Stimulated activated CD8-positive, alpha-beta memory T cell treated with anti-CD3 and anti-CD28 coated beads, Interleukin-4, amount 100 ng/mL, for 1 hour (primary cell): ENCODE measurements at places on chromosomes 5 and 9.

GRCh38 chr9:73402081-73403028 is 250.7 kb downstream of the ANXA1 start:
- DNase-seq: no peak

GRCh38 chr5:109590799-109591198 is 98.9 kb upstream of the MAN2A1 start:
- DNase-seq: no peak

DNA sequence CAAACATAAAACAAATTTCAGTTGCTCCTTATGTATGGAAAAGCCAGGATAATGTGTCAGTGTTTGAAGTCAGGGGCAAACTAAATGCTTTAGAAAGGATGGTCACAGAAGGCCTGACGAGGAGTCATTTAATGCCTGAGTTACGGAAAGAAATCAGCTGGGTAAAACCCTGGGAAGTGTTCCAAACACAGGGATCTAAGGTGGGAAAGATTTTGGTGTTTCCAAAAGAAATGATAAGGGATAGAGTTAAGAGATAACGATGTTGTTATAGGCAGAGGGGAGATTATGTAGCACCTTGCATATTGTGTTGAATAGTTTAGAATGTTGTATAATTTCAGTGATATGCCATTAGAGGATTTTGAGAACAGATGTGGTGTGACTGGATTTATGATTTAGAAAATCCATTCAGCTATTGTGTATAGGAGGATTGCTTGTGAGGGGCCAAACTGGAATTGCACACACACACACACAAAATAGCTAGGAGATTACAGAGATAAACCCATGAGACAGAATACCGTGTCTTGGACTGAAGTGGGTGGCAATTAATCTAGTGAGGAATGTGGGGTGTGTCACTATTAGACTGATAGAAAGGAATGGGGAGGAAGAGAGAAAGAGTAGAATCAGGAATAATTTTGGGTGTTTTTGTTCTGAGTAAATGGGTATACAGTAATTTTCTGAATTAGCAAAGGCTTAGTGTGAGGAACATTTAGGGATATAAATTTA is 274.2 kb upstream of the DAB2 start:
- DNase-seq: no peak

DNA sequence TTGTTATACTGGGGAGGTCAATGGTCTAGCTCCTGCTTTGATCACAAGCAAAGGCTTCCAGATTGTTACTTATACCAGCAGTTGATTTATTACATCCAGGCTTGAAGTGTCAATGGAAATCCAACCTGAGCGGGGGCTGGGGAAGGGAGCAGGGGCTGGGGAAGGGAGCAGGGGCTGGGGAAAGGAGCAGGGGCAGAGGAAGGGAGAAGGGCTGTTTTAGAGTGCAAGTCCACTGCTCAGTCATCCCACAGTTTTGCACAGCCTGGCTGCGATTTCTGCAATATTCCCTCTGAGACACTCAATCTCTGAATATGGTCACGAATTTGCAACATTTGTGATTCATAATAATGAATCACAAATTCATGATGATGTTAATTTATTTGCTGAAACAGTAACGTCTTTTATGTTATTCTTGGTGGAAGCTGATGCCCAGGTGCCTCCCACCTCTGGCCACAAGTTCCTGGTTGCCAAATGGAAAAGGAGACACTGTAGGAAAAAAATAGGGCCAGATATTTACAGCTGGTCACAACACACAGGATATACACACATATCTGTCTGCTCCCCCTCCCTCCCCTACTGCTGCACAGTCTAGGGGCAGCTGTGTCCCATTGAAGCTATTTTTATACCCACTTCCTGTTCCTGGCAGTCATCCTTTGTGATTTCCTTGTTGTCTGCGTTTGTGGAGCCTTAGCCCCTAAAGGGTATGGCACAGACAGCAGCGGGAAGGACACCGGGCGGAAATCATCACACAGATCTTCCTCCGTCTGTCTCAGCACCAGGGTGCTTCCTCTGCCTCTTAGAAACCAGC is 325.1 kb downstream of the GADD45G start:
- no peak for DNase-seq

GRCh38 chr5:149416987-149417710 is 38.1 kb upstream of the IL17B start:
- DNase-seq: no peak

DNA sequence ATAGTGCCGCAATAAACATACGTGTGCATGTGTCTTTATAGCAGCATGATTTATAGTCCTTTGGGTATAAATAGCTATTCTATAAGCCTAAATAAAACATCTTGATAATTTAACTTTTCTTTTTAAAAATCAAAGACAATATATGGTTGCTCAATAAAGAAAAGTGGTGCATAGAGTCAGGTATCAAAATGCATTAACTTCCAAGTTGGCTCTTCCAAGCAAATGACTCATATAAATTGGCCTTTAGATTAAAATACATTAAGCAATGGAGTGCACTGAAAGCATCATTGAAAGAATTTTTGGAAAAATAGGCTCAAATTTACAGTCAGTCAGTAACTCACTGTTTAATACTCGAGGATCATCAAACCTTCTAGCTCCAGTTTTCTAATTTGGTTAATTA is 106.6 kb downstream of the PLCXD3 start:
- DNase-seq: no peak

DNA sequence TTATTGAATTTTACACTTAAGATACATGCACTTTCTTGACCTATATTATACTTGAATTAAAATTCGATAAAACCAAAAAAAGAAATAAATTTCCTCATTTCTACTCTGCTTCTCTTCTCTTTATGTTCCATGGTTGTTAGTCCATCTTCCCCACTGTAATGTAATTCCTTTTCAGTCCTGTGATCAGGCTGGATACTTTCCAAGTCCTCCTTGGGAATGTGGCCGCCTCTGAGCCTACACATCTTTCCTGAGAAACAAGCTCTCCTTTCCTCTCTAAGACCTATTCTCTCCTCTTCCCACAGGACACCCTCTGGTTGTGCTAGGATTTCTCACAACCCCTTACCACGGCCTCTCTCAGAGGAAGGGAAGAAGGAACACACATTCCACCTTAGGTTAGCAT is 285.1 kb downstream of the DNAH5 start:
- DNase-seq: no peak

GRCh38 chr9:121542025-121542424 is 42.4 kb upstream of the GGTA1 start:
- no peak for DNase-seq

DNA sequence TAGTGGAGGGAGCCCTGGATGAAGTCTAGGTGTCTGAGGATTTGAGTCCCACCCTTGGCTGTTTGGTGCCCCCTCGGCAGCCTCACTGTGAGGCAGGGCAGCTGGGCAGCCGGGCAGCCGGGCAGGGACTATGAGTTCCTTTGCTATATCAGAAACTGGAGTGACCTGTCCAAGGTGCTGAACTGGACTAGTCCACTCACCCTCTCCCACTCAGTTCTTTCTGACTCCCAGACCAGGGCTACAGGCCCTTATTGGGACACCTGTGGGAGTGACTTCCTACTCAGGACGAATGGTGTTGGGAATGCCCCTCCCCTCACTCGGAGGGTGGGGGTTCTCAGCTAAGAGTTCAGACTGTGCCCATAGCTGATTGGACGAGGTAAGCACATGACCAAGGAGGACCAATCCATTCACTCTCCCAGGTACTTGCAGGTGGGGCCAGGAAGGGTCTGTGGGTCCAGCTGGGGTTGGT is 34.1 kb upstream of the RAPGEF1 start:
- DNase-seq: no peak

DNA sequence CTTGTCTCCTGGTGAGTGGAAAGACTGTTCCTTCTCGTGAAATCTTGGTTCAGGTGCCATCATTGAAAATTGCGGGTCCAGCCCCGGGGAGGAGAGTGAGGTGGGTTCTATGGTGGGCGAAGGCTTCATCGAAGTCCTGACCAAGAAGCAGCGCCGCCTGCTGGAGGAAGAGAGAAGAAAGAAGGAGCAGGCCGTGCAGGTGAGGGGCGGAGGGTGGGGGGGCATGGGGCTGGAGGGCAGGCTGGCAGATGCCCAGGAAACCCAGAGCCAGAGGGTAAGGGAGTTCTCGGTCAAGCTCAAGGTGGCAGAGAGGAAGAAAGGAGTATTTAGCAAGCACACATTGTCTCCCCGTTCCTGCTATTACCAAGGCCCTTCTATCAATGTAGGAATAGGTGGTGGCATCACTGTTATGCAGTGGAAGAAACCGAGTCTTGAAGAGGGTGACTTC is 24.3 kb upstream of the POMT1 start:
- peak; percentile 38 for DNase-seq

GRCh38 chr5:161548487-161549094 is 2.1 kb upstream of the GABRB2 start:
- no peak for DNase-seq

DNA sequence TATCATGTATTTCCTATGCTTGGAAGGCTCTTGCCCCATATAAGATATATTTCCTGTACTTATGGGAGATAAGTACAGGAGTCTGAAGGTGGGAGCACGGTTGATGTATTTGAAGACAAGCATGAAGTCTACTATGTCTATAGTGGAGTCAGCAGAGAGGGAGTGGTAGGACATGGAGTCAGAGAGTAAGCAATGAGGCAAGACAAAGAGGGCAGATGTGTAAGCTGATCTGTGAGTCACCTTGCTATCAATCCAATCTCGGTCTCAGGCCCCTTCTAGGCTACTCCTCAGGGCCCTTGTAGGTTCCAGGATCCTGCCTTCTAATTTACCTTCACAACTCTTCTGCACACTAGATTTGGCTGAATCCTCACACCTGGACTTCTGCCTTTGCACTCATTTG is 105.5 kb downstream of the MACIR start:
- no peak for DNase-seq

GRCh38 chr5:33894566-33894965 is 2.8 kb upstream of the ADAMTS12 start:
- no peak for DNase-seq

DNA sequence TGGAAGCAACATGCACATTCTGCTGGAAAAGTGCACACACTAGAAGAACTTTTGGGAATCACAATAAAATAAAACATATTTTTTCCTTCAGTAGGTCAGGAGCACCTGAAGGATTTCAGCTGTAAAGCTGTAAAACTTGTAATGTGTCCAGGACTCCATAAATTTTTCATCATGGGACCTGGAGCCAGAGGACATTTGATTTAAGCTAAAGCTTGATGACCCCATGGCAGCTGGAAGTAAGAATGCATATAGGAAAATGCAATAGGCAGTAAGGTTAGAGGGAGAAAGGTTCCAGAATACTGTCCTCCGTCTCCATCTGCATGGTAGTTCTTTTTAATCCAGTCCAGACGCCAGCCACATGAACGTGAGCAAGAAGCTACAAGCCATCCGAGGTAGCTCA is 166.0 kb downstream of the ADAMTSL1 start:
- DNase-seq: no peak

DNA sequence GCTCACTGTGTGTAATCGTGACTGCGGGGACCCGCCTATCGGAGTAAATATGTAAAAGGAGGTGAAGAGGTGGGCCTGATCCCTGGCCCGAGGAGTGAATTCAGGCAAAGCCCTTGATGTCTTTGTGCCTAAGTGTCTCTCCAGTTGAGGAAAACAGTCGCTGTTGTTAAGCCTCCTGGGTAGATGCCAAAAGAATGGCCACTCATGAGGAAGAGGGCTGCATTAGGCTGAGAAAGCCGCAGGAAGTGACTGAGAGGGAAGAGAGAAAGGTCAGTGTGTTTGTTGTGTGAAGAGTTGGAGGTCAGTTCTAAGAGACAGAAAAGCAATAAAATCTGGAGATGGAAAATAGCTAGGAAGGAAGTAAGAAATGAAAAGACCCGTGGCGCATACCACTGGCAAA is 35.8 kb upstream of the PIP5K1B start:
- no peak for DNase-seq

DNA sequence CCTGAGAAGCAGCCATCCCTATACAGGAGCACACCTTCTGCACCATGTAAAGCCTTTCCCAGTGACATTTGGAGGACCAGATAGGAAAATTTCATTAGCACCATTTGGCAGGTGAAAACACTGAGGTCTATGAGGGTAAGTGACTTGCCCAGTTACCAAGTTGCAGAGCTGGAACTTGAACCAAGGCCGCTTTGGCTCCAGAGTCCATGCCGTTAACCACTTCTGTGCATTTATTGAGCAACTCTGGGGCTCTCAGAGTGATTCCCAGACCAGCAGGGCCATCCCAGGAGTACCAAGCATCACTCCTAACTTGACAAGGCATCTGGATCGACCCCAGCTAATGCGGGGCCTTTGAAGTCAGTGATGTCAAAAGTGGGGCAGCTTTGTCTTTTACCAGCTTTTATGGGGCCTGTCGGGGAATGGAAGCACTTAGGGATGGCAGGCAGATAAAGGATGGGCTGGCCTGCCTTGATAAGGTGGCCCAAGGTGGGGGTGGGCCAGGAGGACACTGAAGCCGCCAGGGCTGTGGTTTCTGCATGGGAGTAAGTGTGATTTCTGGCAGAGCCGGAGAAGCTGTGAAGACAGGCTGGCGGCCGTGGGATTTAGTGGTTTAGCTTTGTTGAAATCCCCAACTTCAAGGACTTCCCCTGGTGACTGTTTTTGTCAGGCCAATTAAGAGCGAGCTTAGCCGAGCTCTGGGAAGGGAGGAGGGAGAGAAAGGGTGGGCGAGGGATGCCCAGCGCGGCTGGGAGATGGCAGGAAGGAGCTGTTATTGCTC is 127.3 kb downstream of the MACROH2A1 start:
- no peak for DNase-seq

GRCh38 chr5:142314606-142315005 is 10.2 kb downstream of the SPRY4 start:
- DNase-seq: no peak
